ENCODE measurements at places on chromosomes 11 and 22.

- no peak for DNase-seq
Observed at GRCh38 chr11:102850973-102851745, 7.8 kb upstream of the MMP3 start.

DNA sequence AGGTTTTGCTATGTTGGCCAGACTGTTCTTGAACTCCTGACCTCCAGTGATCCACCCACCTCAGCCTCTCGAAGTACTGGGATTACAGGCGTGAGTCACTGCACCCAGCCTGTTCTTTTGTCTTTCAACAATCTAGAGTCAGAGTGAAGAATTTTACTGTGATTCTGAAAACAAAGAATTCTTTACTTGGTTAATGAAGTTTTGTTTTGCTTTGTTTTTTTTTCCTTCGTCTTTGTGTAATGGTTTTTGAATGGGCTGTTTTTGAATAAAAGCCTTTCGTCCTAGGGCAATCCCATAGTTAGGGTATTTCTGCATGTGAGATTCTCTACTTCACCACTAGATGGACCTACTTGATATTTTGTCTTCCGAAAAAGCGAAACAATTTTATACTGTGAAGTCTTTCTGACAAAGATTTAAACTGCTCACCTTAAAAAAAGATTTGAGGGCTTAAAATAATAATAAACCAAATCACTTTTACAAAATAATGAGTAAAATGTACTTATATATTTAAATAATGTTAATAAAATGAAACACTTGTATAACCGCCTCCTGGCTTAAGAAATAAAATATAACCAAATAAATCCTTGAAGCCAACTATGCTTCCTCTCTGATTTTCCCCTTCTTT, 43.4 kb upstream of the SC5D start:
- peak; percentile 17 for DNase-seq

- DNase-seq, result no peak
Observed at GRCh38 chr11:115552151-115552772, 48.0 kb upstream of the CADM1 start.

- peak; percentile 18 for DNase-seq
Observed at GRCh38 chr22:40176921-40177737, 596 bp upstream of the TNRC6B start.

- DNase-seq, result peak; percentile 50
Observed at GRCh38 chr11:61826930-61827570, 1.1 kb upstream of the FADS2 start.

DNA sequence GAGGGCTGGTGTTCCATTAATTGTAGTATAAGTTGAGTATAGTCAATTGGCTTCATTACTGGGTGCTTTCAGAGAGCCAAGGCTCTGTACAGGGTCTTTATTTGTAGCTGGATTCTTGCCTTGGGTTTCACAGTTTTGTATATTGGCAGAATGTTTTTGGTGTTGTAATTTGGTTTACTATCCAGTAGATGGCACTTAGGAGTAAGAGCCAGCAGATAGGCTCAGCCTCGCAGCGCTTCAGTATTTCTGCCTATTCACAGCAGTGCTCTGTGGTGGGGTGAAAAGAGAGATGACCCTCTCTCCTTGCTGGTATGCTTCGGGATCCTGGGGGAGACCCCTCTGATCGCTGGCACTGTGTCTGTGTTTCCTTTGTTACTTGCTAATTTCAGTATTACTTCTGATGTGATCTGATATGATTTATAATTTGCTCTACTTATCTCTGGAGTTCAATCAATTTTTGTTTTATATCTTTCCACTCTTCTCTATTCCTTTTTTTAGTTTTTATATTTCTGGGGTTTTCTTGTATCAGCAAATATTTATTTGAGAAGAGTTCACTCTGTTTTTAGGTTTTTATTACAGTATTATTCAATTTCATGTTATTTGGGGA, 52.2 kb downstream of the ANO5 start:
- peak; percentile 38 for DNase-seq

DNA sequence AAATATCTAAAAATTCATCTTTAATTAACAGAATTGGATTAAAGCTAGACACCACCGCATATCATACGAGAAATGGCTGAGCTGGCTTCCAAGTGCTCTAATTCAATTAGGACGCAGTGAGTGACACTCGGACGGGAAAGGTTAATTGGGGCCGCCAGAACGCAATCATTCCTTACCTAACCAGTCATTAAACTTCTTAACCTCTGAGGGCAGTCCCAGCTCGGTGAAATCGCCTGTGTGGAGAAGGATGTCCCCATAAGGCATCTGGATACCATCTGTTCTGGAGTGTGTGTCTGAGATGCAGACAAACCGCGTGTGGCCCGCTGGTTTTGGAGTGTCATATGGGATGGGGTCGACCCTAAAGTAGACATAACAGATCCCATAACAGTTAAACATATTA, 50.3 kb downstream of the MPPED2 start:
- peak; percentile 94 for DNase-seq

GRCh38 chr22:40680819-40681183, 1.5 kb downstream of the MCHR1 start:
- no peak for DNase-seq

- no peak for DNase-seq
Observed at GRCh38 chr11:132217856-132218255, 847.4 kb downstream of the NTM start.

GRCh38 chr22:41668971-41669911, 19.4 kb downstream of the SNU13 start:
- no peak for DNase-seq

DNA sequence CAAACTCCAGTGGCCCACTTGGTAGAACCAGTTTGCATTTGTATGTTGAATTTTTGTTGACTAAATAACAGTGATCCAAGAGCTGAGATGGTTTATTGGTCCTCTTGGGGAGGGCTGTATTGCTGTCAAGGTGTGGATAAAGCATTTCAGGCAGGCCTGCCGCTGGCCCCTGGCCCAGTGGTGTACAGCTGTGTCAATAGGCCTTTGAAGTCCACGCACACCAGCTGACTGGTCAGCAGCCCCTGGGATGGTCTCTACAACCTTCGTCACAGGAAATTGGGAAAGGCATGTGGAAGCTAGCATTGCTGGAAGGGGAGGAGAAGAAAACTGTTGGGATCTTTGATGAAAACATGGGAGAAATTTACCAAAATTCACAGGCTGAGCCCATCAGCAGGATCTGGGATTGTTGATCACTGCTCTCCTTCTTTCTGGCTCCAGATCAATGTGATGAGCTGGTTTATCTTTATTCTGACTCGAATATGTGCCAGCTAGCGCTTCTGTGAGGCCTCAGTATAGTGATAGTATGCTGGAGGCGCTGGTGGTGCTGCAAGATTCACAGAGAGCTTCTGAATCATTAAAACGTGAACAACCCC, 12.5 kb upstream of the E2F8 start:
- no peak for DNase-seq

DNA sequence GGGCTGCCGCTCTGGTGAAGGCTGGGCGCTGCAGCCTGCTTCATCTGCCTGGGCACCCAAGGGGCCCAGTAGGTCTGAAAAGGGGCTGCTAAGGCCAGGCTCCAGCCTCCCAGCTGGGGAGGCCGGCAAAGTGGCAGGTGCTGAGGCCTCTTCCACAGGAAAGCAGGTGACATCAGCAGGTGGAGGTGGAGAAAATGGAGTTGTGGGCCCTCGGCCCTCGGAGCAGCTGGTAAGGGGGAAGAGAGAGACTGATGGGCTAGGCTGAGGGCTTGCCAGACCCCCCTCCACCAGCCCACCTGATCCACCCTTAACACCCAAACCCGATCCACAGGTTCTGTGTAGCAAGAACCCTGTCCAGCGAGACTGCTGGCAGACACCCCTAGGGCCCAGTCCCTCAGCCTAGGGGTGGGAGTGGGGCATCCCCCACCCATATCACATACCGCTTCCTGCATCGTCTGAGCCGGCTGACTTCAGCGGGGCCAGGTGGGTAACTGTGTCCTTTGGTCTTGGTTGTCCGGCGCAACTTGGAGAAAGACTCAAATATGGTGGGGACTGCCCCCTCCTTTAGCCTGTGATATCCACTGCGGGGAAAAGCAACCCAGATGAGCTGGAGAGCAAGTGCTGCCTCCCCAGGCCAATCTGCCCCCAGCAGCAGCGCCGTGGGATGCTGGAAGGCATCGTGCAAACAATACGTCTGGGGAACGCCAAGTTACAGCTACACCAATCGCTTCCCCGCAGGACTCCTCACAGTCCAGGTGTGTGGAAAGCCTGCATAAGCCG, 1.5 kb downstream of the THAP7 start:
- no peak for DNase-seq

DNA sequence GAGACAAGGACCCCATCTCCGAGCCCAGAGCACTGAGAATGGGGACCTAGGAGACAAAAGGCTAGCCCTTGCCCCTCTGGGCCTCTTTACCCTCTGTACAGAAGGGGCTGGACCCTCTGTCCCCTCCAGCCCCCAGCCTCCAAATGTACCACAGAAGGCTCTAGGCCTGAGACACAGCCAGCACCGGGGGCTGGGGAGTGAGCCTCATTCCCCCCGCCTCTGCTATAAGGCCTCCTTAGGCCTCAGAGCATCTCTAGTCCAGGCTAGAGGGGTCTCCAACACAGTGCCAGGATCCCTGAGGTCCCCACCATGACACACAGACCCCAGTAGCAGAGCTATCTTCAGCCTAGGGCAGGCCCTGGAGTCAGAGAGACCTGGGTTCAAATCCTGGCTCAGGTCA, 4.8 kb downstream of the SMTN start:
- no peak for DNase-seq

GRCh38 chr22:23550049-23550650, 29.9 kb downstream of the IGLL1 start:
- DNase-seq, result no peak

- DNase-seq, result no peak
Observed at GRCh38 chr11:74090701-74091100, 80.1 kb downstream of the C2CD3 start.

DNA sequence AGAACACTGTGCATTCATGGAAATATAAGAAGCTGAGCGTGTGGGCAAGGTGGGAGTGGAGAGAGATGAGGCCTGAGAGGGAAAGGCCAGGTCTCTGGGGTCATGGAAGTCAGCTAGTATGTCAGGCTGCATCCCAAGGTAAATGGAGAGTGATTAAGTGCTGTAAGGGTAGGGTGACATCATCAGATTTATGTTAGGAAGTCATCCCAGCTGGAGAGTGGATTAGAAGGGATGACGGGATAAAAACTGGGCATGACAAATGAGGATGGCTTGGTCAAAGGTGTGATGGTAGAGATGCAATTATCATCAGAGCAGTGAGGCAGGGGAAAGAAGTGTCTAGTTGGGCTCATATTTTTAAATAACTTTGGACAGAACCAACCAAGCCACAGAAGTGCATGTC, 3.5 kb upstream of the ENDOD1 start:
- DNase-seq, result no peak

GRCh38 chr11:11747570-11747969, 94.2 kb upstream of the USP47 start:
- DNase-seq, result no peak

DNA sequence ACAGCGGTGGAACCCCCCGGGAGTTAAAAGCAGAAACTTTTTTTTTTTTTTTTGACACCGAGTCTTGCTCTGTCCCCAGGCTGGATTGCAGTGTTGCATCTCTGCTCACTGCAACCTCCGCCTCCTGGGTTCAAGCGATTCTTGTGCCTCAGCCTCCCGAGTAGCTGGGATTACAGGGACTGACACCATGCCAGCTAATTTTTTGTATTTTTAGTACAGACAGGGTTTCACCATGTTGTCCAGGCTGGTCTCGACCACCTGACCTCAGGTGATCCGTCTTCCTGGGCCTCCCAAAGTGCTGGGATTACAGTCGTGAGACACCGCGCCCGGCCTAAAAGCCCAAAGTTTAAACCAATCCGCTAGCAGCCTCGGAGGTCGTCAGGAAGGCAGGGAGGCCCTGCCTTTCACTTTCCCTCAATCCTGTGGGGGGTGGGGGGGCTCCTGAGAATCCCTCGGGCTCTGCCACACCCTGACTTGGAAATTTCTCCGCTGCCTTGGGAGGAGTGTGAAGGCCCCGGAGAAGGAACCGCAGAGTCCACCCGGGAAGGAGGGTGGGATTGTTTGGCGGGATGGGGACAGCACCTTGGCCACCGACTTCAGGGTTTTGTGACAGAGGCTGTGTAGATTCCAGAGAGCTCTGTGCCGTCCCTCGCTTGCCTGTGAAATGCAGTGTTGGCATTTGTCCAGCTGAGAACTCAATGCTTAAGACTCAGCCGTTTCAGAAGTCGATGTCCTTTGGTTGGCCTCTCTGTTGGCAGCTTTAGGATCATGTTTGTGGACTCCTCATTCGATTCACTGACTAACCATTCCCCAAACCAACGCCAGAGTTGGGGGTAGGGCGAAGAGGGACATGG, 1.0 kb downstream of the ARHGAP8 start:
- DNase-seq, result no peak

DNA sequence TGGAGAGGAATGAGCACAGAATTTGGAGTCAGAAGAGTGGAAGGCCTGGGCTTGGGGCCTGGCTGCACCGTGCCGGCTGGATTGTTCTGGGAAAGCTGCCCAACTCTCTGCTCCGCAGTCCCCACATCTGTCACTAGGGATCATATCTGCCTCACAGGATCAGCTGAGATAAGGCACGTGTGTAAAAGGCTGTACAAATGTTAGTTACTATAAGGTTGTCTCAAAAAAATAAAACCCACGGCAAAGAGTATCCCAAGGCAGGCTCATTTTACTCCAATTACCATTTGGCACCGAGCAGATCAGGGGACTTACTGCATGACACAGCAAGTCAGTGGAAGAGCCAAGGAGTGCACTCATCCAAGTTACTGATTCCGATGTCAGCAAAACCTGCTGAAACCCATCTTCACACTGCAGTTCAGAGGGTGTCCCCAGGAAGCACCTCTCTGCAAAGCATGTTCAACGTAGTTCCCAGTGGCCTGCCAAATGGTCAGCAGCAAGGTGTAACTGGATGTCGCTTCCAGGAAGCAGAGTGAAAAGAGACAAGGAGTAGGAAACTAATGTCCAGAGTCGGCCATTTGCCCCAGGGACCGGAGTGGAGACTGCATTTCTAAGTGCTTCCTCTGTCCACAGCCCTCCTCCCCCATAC, 18.1 kb upstream of the MRTFA start:
- peak; percentile 84 for DNase-seq

- DNase-seq, result no peak
Observed at GRCh38 chr11:72240461-72241290, 3.3 kb downstream of the PHOX2A start.

DNA sequence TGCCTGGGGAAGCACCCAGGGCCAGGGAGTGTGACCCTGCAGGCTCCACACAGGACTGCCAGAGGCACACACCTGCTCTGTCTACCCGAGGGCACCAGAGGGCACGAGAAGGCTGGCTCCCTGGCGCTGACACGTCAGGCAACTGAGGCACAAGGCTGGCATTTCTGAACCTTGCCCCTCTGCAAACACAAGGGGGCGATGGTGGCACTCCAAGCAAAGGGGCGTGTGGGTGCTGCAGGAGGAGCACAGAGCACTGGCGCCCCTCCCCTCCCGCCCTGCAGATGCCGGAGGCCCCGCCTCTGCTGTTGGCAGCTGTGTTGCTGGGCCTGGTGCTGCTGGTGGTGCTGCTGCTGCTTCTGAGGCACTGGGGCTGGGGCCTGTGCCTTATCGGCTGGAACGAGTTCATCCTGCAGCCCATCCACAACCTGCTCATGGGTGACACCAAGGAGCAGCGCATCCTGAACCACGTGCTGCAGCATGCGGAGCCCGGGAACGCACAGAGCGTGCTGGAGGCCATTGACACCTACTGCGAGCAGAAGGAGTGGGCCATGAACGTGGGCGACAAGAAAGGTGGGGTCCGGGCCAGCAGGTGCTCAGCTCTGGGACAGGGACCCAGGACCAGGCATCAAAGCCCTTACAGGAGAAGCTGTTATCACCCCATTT, 20.8 kb upstream of the TXNRD2 start:
- peak; percentile 80 for DNase-seq
